Tongue (tissue), 3 donors: ENCODE measurements at places on chromosomes 11 and 22. TPM values are rescaled to one million over a fixed set of nuclear protein-coding genes. Genes with fewer than 3 reads are reported as not detected.

- no peak for DNase-seq
These were observed 5.9 kb upstream of the SCGB1D2 start for GRCh38 chr11:62236187-62236586.

DNA sequence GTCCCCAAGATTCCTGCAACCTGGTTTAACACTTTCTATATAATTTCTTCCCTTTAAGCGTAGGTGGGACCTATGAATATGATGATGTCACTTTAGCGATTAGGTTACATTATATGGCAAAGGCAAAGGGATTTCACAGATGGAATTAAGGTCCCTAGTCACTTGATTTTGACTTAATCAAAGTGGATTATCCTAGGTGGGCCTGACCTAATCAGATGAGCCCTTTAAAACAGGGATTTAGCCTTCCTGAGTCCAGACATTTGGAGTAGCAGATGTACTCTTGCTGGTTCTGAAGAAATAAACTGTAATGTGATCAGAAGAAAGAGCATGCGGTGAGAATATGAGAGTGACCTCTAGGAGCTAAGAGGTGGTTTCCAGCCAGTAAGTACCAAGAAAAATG, 67.8 kb upstream of the LIN7C start:
- no peak for DNase-seq

The MYRF gene
- 1.4 TPM for total RNA-seq

The RFPL2 gene
- total RNA-seq = not detected
